ENCODE measurements at places on chromosomes 16 and 17.

GRCh38 chr16:84091460-84091859 lies 25.3 kb downstream of the MBTPS1 start:
- no peak for DNase-seq

GRCh38 chr17:35799942-35800341 lies 4.5 kb upstream of the MMP28 start:
- DNase-seq = no peak

DNA sequence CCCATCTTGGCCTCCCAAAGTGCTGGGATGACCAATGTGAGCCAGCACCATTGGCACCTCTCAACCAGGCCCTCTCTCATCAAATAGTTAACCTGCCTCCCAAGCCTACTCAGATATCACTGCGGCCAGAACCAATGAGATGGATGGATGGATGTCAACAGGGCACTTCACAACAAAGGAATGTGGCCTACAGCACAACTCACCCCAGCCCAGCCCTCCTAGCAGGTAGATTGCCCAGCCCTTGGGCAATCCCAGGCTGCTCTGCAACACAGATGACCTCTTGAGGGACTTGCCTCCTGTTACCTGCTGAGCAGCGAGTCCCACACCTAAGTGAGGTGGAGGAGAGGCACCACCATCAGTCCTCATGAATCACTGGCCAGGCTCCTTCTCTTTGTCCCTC lies 22.6 kb upstream of the KIFC3 start:
- no peak for DNase-seq

DNA sequence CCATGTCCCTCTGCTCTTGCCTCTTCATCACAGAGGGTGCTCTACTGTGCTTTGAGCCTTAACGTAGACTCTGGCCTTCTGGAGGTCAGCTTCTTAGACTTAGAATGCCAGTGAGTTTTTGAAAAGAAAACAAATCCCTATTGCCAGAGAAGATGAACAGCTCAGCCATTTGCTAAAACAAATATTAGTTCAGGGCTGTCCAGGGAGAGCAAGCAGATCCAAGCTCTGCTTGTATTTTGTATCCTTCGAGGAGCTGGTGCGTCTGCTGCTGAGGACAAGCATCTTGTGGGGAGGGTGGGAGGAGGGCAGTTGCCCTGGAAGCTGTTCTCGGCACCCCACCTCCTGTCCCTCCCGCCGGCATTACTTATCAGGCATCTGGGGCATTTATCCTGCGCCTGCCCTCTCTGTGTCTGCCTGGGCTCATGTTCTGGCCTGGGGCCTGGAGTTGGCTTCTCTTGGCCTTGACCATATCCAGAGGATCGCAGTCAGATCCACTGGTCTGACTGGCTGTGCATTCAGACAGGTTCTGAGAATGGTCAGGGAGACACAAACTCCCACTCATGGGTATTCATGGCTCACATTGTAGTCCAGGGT lies 173.1 kb upstream of the NLRP1 start:
- no peak for DNase-seq

DNA sequence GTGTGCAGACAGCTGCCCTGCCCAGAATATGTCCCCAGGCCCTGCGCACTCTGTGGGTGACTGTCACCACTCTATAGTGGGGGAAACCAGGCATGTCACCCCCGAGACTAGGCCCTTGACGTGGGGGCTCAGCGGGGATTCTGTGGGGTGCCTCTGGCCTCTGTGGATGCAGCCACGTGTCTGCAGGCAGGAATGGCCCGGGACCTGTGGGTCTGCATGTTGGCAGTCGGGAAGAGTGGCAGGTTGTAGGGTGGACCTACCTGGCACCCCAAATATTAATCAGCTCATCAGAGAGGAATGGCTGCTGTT lies 954 bp downstream of the IL32 start:
- DNase-seq = no peak

GRCh38 chr16:11285842-11286241 lies 4.7 kb upstream of the PRM1 start:
- DNase-seq = no peak

DNA sequence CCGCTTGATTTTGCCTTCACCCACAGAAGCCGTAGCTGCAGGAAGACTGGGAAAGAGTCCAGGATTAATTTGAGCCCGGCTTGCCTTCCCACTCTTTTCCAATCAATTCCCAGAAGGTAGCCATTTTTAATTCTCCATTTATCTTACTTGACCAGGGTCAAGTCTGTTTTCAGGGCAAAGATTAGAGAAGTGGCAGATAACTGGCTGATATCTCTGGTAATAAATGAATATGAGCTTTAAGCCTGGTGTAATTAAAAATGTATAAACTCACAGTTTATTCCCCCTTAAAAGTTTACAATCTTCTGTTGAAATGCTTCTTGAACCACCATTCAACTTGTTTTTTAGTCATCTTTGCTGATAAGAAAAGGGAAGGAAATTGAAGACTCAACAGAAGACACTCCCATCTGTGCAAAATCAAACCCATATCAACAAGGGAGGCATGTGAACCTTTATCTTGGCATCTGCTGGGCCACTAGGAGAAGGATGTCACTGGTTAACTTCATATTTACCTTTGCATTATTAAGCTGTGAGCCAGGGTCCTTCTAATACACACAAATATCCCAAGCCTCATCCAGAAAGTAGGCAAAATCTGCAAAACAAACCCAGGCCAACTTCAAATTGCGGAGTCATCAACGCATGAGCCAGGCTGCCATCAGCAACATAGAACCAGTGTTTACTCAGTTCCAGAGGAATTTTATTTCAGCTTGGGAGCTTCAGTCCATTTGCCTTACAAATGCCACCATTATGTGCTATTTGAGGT lies 314.6 kb upstream of the MAF start:
- peak; percentile 12 for DNase-seq

DNA sequence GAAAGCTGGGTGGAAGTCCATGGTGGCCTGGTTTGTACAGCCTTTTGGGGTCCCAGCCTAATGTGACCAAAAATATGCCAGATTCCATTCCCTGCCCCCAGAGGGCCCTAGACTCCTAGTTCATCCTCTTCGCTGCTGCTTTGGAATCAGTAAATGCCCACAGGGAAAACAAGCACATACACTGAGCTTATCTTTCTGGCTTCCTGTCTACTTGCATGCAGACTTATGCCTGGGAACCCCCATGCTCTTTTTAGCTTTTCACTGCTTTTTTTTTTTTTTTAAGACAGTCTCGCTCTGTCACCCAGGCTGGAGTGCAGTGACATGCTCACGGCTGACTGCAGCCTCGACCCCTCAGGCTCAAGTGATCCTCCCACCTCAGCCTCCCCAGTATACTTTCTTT lies 6.2 kb upstream of the CD300LG start:
- DNase-seq = no peak

DNA sequence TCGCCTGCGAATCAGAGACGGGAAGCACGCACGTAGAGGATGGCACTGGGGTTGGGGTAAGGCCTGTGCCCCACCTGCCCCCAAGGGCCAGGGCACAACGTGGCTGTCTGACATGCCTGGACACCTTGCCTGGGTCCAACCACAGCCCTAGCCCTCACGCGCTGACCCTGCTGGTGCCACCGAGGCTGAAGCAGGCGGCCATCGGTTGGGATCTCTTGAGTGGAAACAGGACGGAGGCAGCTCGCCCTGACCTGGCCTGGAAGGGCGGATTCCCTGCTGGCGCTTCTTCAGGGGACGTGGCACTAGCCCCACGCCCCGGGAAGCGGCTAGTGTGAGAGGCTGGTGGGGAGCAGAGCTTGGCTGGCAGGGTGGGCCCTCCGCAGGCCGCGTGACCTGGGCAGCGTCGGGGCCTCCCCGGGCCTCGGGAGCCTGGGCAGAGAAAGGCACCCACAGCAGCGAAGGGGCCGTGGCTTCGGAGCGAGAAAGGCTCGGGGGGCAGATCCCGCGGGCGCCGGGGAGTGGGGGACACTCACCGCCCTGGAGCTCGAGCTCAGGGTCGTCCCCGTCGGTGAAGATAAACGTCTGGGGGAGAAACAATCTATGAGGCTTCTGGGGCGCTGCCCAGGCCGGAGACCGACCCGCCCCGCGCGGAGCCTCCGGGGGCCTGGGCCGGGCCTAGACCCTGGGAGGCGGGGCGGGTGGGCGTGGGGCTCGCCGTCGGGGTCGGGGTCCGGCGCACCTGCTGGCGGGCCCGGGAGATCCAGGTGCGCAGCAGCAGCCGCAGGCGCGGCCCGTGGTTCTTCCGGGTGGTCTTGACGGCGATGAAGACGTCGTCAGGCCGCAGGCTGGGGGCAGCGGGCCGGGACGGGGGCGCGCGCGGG lies 610 bp downstream of the RFNG start:
- DNase-seq = no peak

GRCh38 chr17:43578404-43578698 lies 32.2 kb upstream of the ETV4 start:
- no peak for DNase-seq

DNA sequence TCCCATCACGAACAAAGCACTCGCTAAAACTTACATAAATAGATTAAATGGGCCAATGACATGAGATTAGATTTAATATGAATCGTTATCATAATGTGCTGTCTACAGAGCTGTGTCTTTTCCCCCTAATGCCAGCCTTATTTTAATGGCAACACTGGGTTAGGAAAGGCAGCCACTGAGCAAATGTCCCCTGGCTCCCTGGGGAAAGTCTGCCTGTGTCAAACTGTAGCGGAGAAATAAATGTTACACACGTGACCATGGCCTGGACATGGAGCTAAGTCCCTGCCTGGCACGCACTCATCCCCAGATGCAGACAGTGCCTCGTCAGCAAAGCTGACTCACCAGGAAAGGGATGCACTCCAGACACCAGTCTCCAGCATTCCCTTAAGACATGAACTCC lies 61.3 kb upstream of the SDK2 start:
- DNase-seq = no peak

GRCh38 chr16:69566240-69566980 lies 644 bp downstream of the NFAT5 start:
- no peak for DNase-seq

DNA sequence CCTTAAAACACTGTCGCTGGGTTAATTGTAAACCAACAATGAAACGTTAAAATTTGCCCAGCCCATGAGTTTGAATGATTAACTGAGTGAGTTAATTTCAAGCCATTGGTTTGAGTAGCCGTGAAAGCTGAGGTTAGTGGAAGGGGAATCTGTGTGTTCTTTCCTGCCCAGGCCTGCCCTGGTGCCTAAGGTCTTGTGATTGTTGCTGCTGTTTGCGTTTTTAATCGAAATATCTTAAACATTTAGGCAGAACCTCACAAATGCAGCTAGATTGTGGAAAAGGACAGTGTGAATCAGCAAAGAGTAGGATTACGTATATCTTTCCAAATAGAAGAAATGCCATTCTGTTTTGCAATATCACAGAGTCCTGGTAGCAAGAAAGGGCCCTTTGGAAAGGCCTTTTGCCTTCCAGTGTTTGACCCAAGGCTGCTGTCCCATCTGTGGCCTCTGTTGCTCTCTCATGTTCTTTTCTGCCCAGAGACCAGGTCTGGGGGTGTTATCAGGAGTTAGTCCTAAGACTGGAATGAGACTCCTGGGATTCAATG lies 113.8 kb downstream of the MSI2 start:
- DNase-seq = no peak

DNA sequence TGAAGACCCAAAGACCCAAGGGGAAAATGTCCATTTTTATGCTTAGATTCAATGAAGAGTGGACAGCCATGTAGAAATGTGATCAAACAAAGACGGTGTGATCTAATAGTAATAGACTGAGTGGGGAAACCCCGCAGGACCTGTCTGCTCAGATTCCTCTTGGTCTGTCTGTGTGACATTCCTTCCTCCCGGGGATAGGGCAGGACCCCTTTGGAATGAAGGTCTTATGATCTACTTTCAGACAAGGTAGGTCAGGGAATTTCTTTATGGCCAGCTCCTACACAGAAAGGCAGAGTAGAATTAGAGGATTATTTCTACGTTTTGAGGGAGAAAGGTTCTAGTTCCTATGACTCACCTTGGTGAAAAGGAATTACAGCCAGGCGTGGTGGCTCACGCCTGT lies 267.6 kb downstream of the STX8 start:
- DNase-seq = no peak

DNA sequence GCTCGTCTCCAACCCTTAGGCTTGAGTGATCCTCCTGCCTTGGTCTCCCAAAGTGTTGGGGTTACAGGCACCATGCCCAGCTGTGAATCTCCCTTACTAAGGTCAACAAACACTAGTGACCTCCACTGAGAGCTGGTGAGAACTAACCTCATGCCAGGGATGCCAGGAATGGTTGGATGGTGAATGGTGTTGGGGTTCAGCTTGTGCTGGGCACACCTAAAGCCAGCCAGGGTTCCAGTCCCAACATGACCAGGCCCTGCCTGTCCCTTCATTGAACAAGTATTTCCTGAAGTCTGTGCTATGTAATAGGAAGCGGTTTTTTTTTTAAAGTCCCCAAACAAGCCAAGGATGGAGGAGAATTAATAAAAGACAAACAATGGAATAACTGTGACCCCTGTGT lies 56.0 kb upstream of the TOB1 start:
- DNase-seq = no peak

DNA sequence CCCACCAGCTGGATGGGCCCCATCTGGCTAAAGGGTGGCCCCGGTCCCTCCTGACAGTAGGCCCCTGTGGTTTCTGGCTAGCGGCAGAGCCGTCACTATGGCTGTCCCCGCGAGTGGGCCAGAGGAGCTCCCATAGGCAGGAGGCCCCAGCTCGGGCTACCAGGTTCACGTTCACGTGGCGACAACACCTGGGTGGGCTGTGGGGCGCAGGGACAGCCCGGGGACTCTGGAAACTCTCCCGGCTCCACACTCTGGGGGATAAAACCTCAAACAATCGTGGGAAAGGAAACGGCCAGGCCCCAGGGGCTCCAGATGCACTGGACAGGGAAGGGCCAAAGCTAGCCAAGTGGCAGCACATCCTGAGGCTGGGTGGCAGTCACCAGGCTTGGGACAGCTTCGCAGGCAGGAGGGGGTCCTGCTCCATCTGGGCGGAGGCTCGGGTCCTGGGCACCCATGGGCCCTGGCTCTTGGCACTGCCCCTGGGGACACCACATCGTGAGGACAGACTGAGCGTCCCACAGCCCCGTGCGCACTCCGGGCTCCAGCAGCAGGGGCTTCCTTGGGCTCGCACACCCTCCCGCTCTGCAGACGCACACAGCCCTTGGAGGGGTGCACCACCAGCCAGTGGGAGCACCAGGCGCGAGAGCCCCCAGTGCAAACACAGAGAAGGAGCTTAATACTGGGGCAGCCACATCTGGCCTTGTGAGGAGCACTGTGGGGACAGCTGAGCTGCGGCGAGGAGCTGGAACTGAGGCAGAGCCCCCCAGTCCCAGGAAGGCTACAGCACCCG lies 4.4 kb downstream of the RNF166 start:
- no peak for DNase-seq

- DNase-seq = no peak
Observed at GRCh38 chr17:69578385-69578936, 164.0 kb downstream of the MAP2K6 start.

GRCh38 chr16:82971126-82971525 lies 344.4 kb downstream of the CDH13 start:
- DNase-seq = no peak

- no peak for DNase-seq
Observed at GRCh38 chr17:28788100-28788499, 44.3 kb downstream of the TRAF4 start.

DNA sequence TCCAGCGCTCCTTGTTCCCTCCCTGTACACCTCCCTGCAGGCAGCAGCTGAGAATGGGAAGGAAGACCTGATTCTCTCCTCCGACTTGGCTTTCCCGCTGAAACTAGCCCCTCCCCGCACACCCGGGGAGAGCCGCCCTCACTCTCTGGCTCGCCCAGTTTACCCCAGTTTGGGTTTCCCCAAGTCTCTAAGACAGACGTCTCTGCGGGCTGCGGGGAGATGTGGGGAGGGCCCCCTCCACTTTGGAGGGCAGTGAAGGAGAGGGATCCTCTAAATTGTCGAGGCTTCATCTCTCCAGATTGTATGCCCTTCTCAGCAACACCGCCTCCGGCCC lies 797 bp downstream of the GRB7 start:
- no peak for DNase-seq

All from CMK (cell line).